Body of pancreas (tissue), 4 donors: ENCODE measurements at places on chromosomes 1 and 21. TPM values are rescaled to one million over a fixed set of nuclear protein-coding genes. Genes with fewer than 3 reads are reported as not detected.

CNR2 gene
- total RNA-seq, result not detected

SYPL2 gene
- total RNA-seq, result 2.3 TPM

DISP1 gene
- total RNA-seq, result 4.0 TPM

SLC25A34 gene
- 5.7 TPM for total RNA-seq

TTF2 gene
- total RNA-seq, result 7.8 TPM

C8A gene
- total RNA-seq, result not detected

CLCA1 gene
- not detected for total RNA-seq

GPATCH3 gene
- total RNA-seq, result 4.9 TPM

SLC5A3 gene
- total RNA-seq, result 7.8 TPM

- no peak for DNase-seq
Measured at GRCh38 chr1:164064501-164064900, 494.5 kb upstream of the PBX1 start.

- no peak for DNase-seq
Measured at GRCh38 chr21:31566064-31566463, 93.4 kb upstream of the SOD1 start.

- DNase-seq, result peak; percentile 19
Measured at GRCh38 chr21:31201548-31201947, 142.5 kb downstream of the TIAM1 start.

- no peak for DNase-seq
Measured at GRCh38 chr21:41847066-41847804, 31.9 kb downstream of the PRDM15 start.

DNA sequence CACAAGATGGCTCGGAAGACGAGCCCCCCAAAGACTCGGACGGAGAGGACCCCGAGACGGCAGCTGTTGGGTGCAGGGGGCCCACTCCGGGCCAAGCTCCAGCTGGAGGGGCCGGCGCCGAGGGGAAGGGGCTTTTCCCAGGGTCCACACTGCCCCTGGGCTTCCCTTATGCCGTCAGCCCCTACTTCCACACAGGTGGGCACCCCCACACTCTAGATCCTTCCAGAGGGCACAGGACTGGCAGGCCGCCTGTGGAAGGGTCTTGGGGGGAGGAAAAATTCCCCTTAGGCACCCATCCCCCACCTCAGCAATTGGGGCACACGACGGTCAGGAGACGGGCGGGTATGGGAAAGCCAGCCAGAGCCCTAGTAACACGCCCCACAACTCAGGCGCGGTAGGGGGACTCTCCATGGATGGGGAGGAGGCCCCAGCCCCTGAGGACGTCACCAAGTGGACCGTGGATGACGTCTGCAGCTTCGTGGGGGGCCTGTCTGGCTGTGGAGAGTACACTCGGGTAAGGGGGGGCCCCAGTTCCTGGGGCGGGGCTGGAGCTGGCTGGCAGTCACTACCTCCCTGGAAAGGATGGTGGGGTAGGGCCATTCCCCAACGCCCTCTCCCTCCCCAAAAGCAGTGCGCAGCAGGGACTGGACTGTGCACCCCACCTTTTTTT, 16.1 kb downstream of the NOC2L start:
- DNase-seq, result peak; percentile 58

GRCh38 chr1:85296980-85297379, 20.5 kb upstream of the BCL10 start:
- no peak for DNase-seq

DNA sequence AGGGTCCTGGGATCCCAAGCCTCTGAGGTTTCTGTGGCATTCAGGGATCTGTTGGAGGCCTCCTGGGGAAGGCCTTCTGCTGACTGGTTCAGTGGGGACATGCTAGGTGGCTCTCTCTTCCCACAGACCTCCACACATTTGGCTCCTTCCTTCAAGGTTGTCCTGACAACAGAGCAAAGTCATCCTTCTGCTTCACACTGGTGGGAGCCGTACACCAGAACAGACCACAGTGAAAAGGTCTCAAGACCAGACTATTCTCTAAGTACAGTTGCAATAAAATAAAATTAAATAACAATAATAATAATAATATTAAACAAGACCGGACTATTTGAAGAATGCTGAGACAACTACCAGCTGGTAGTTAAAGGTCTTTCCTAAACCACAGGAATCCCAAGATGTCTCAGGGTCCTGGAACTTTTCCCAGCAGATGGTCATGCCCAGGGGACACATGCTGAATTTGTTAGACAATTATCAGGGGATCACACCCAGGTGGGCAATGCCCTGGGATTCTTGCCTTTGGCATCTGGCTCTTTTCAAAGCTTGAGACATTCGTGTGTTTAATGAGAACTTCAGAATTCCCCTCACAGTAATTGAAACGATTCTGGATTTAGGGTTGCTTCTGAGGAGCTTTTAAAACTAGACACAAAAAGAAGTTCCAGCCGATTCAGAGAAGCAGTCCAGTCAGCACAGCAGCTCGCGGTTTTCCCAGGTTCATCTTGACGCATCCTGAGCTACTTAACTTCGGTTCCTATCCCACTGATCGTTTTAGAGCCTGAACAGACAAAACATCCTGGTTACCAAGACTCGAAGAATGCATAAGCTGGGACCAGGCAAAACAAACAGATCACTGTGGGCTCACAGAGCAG, 22.9 kb downstream of the HTR1D start:
- DNase-seq, result no peak

- no peak for DNase-seq
Measured at GRCh38 chr1:155455588-155456195, 106.9 kb downstream of the ASH1L start.

- DNase-seq, result no peak
Measured at GRCh38 chr1:17318262-17318661, 10.3 kb downstream of the PADI4 start.

DNA sequence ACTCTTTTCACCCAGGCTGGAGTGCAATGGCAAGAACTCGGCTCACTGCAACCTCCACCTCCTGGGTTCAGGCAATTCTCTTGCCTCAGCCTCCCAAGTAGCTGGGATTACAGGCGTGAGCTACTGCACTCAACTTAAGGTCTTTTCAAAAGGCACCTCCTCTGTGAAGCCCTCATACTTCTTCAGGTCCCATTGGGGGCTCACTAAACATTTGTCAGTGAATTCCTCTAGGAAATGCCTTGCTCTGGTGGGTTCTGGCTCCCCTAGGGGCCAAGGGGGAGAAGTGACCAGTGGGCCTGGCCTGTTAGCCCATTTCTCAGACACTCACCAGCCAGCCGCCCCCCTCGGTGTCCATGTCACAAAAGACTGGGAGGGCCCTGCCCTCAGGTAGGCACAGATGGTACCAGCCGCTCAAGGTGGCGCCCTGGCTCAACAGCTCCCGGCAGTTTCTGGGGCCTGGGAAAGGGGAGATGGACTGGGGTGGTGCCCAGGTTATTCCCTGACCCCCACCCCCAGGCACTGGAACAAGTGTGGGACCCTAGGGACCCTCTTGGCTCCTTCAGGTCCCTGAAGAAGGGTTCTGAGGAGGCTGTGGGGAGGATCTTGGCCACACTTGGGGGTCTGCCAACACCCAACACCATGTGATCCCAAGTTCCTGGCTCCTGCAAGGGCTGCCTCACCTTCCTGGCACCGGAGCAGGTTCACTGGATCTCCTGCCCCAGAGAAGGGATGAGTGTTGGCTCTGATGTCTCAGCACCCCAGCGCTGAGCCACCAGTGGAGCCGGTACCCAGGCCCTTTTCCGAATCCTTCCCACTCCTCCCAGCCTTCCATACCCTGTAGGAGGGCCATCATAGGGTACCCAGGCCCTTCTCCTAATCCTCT, 1.6 kb downstream of the FCN3 start:
- no peak for DNase-seq

DNA sequence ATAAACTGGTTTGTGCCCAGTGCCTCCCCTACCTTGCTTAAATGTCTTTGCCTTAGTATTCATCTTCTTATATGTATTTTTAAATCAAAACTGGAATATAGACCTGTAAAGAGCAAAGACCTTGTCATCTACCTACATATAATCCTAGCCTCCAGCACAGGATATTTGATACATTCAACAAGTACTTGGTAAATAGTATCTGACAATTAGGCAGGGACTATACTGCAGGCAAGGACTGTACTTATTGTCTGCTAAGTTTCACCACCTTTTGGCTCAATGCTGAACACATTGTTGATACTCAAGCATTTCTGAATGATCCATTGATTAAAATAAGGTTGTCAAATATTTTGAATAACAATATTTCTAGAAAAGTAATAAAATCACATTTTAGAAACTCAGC, 96.4 kb downstream of the PKN2 start:
- DNase-seq, result no peak

DNA sequence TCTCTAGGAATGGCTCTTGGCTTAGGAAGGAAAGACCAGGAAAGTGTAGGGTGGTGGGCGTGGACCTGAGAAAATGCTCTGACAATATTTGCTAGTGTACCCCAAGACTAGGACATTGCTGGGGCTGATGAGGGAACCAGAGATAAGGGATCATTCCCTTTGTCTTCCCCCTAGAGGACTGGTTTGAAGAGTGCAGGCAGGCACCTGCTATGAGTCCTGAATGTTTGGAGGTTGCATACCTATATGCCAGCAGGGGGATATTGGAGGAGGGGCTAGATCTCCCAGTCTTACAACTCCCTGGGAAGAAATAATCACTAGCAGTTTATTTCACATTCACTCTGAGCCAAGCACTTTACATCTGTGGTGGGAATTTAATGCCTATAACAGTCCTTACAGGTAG, 6.0 kb upstream of the BCL10 start:
- no peak for DNase-seq

- DNase-seq, result peak; percentile 15
Measured at GRCh38 chr1:248825136-248825535, 579 bp downstream of the SH3BP5L start.

GRCh38 chr1:196361112-196361714, 247.0 kb downstream of the KCNT2 start:
- DNase-seq, result no peak

- DNase-seq, result no peak
Measured at GRCh38 chr1:116087628-116088027, 23.6 kb upstream of the MAB21L3 start.

DNA sequence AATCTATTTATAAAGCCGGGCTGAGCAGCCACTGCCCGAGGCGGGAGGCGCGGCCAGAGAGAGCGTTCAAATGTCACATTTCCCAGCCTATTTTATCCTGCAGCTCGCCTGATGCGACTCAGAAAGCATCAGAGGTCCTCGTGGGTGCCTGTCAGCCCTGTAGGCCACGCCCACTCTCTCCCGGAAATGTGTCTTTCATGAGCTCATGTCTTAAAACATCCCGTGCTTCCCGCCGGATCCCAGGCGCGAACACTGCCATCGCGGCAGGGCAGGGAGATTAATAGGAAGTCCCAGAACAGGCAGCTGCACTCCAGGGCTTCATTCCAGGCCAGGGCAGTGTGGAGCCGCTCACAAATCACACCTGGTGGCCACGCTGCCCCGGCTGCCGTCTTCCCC, 117.5 kb downstream of the PRDM16 start:
- DNase-seq, result peak; percentile 83

- no peak for DNase-seq
Measured at GRCh38 chr21:35801391-35801790, 258.9 kb downstream of the SETD4 start.

DNA sequence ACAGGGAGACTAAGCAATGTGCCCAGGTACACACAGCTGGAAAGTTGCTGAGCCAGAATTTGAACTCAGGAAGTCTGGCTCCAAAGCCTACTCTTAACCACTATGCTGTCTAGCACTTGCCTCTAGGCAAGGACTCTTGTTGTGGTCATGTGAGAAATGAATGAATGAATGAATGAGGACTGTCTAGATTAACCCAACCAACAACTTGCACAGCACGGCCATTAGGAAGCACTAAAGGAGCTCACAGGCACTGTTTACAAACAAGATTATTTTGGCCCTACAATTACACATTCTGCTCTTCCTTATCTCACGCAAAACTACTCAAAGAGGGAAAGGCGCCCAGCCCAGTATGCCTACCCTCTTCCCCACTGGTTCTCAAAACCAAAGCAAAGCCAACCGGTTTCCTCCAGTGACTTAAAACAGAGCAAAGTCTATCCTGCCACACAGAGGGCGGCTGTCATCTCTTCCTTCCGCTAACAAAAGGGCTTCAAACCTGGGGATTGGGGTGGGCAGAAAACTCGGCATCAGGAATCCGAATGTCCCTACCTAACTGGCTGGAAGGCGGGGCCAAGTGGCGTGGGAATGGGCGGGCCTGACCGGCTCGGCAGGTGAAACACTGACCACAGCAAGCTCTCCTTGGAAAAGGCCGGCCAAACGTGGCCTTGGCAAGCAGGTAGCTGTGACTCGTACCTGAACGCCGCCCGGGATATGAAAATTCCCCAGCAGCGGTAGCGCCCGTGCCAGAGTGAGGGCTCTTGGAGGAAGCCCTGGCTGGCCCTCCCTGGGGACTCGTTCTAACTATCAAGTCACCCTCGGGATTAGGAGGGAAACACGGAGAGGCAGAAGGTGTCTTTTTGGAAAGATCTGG, 948 bp downstream of the STK40 start:
- DNase-seq, result peak; percentile 95

GRCh38 chr1:154157520-154158306, 2.8 kb upstream of the NUP210L start:
- peak; percentile 28 for DNase-seq
